ENCODE measurements at places on chromosomes 16 and 17.

GRCh38 chr17:17182598-17183136, 23.5 kb downstream of the PLD6 start:
- no peak for DNase-seq

- no peak for DNase-seq
Measured at GRCh38 chr16:89324056-89325010, 106.8 kb downstream of the ZNF778 start.

DNA sequence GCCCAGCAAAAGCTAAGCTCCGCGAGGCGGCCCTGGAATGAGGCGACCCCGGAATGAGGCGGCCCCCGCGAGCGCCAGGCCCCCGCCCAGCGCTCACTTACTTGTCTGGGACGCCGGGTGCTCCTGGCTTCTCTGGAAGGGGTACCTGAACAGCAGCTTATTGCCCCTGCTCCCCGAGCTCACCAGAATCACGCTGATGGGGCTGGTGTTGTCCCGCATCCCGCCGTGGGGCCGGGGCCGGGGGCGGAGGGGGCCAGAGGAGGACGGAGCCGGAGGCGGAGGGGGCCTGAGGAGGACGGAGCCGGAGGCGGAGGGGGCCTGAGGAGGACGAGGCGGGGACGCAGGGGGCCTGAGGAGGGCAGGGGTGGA, 440 bp downstream of the NPRL3 start:
- no peak for DNase-seq

GRCh38 chr17:42760652-42761581, at the start of gene RAMP2:
TSS of gene RAMP2 (plus strand) at chr17:42761227. CDS start at chr17:42761262, 35 bp downstream.
- no peak for DNase-seq

DNA sequence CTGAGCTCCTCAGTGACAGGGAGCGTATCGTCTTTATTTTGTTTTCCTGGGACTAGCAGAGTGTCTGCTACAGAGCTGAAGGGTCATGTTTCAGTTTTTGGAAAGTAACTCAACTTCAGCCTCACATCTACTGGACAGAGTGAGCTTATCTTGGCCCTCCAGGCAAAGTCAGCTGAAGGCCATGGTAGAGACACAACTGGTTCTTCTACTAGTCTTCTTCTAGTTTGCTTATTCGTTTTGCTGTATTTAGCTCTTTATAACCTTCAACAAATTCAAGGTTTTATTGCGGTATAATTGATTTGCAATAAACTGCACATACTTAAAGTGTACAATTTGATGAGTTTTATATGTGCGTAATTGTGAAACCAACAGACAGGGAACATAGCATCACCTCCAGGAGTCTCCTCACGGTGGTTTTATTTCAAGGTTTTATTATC, 6.1 kb upstream of the PRKCA start:
- no peak for DNase-seq

GRCh38 chr16:77761204-77761603, 27.2 kb upstream of the VAT1L start:
- no peak for DNase-seq

DNA sequence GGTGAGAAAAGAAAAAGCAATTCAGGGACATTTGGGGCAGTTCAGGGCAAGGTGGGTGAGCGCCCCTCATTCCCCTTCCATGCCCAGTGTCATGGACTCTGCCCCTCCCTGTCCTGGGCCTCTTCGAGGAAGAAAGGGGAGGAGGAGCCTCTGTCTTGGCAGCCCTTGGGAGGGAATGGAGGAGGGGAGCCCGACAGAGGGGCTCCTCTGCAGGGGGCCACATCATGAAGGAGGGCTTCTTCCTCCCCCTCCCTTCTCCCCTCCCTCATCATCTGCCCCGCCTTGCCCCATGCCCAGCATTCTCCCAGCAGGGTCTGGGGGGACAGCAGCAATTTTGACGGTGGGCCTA, 33.2 kb upstream of the TAC4 start:
- no peak for DNase-seq

DNA sequence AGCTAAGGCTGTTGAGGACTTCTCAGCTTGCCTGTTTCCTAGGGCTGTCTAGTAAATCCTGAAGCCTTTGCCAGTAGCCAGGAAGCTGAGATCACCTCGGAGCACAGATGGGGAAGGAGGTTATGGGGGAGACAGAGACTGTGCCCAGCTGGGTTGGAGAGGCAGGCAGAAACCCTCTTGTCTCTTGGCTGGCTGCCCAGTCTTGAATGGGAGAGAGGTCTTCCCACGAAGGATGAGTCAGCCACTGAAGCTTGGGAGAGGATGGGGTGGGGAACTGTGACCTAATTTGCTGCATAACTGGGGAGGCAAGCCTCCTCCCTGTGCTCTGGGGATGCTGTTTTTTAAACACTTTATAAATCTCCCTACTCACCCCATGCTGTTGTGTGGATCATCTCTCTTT, 69.8 kb downstream of the SHISA9 start:
- no peak for DNase-seq

- no peak for DNase-seq
Measured at GRCh38 chr16:22648941-22649340, 138.2 kb downstream of the NPIPB5 start.

DNA sequence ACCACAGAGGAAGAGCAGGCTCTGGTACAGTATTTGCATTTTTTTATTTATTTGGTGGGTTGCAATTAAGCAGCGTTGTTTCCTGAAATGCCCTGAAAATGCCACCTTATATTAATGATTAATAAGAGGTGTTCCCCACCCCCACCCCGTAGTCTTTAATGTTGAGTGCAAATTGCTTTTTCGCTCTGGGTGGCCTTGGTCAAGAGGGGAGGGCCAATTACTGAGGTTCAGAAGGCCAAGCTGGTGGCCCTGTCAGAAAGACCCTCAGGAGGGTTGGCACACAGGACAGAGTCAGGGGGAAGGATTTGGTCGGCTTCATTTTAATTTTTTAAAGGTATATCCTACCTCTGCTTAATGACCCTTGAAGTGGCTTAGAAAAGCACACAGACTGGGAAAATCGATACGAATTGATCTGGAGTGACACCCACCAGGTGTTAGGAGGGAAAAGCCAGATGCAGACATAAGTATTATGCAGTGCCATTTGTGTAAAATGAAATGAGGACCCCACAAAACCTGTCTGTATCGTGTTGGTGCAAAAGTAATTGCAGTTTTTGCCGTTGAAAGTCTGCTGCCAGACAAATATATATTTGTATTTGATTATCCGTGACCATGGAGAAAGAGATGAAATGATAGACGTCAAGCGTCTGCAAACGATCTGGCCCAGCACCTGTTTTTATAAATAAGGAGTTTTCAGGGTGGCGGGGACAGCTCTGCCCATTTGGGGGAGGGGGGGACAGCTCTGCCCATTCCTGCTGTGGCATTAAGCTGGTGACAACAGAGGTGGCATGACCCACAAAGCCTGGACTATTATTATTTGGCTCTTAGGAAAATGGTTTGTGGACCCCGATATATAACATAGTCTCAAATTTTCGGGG, 143.8 kb upstream of the PLCG2 start:
- DNase-seq: no peak

DNA sequence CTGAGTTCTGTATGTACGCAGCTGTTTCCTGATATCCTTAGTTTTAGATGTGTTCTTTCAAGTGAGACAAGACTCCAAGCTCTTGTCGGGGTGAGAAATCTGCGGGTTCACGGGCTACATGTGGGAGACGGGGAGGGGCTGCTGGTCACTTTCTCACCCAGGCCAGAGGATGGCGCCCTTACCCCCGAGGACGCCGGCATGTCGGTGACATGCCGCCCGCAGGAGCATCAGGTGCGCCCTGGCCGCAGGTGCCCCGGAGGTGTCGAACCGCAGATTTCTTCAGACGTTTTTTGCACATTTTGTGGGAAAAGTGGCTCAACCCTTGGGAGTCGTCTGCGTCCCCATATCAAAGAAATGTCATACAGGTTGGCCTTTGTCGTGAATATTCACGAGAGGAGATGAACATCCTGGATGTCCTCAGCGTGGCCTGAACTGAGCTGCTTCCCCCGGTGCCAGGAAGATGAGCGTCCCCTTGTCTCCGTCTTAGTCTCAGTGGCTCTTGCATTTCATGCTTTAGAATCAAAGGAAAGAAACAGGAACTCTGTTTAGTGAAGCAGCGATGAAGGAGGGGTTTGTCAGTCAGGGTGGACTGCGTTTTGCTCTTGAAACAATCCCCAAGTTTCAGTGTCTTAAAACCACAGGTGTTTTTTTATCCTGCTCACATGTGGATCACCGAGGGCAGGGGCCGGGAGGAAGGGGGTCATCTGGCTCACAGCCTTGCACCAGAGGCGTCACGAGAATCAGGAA, 75.4 kb upstream of the ZNF750 start:
- DNase-seq: no peak

GRCh38 chr16:29784901-29785500, 5.5 kb upstream of the KIF22 start:
- no peak for DNase-seq

- no peak for DNase-seq
Measured at GRCh38 chr16:1494129-1494640, 1.0 kb downstream of the TELO2 start.

DNA sequence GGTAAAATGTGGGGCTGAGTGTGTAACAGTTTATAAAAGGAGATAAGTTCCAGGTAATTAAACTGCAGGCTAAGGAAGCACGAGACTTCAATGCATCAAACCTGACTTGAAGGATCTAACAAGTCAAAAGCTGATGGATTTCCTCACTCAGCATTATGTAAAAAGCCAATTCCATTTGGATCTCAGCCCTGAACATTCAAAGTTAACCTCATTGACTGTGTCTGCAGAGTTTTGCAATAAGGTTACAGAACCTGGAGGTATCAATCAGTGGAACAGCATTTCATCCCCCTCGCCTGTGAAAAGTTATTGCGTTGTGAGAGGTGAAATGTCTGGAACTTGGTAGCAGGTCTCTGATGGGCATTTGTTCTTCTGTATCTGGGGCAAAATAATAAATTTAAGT, 317.8 kb downstream of the GRIN2A start:
- no peak for DNase-seq

GRCh38 chr16:15440852-15441251, 6.5 kb downstream of the BMERB1 start:
- DNase-seq: no peak

GRCh38 chr17:48293319-48294019, 136.5 kb downstream of the SKAP1 start:
- no peak for DNase-seq

DNA sequence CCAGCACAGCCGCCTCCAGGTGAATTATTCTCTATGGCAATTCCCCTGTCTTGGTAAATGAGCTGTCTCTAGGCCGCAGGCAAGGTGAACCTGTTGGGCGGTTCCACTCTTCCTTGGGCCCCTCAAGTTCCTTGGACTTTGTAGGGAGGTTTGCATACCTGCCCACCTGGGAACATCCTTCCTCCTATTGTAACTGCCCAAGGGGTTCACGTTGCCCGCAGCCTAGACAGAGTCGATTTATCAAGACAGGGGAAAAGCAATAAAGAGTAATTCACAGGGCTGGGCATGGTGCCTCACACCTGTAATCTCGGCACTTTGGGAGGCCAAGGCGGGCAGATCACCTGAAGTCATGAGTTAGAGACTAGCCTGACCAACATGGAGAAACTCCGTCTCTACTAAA, 122.5 kb downstream of the KCNJ18 start:
- no peak for DNase-seq

- DNase-seq: peak; percentile 48
Measured at GRCh38 chr16:84973776-84974523, 37.4 kb downstream of the ZDHHC7 start.

DNA sequence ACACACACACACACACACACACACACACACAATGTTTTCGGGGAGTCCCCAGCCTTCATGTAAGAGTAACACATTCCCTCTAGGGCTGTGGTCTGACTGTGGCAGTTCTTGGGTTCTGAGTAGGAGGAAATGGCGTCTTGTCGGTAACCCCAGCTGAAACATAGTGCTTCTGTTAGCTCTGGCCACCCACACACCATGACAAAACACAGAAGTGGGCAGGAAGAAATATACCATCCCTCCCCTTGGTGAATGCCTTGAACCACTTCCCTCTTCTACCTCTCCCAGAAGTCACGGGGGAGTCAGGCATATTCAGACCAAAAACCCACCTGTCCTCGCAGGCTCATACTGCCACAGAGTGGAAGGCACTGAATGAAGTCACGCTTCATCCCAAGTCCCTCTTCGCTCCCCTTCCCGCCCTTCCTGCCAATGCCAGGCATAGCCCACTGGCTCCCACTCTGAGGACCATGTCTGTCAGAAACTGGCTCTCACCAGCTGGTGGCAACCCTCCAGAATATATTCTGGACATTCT, 11.5 kb downstream of the SLC35B1 start:
- no peak for DNase-seq

DNA sequence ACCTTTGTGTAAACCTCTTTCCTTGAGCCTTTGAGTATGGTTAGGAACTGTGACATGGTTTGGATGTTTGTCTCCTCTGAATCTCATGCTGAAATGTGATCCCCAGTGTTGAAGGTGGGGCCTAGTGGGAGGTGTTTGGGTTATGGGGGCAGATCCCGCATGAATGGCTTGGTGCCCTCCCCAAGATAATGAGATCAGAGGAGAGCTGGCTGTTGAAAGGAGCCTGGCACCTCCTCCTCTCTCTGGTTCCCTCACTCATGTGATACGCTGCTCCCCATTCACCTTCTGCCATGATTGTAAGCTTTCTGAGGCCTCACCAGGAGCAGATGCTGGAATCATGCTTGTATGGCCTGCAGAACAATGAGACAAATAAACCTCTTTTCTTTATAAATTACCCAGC, 1110.2 kb downstream of the CDH11 start:
- no peak for DNase-seq

- DNase-seq: no peak
Measured at GRCh38 chr16:1217526-1217925, 7.5 kb downstream of the TPSG1 start.

DNA sequence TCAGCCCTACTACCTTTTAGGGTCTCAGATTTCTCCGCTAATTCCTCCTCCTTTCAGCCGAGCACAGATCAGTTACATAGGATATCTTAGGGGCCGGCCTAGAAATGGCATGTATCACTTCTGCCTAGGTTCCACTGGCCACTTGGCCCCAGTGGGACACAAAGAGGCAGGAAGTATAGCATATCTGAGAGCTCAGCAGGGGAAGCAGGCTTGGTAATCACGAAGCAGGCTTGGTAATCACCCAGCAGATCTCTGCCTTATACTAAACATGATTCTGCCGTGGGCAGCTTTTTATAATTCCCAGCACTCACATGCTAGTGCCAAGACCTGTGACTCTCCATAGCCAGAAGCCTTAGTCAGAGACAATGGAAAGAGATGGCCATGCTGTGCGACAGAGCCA, 59.6 kb upstream of the CACNG5 start:
- DNase-seq: no peak

DNA sequence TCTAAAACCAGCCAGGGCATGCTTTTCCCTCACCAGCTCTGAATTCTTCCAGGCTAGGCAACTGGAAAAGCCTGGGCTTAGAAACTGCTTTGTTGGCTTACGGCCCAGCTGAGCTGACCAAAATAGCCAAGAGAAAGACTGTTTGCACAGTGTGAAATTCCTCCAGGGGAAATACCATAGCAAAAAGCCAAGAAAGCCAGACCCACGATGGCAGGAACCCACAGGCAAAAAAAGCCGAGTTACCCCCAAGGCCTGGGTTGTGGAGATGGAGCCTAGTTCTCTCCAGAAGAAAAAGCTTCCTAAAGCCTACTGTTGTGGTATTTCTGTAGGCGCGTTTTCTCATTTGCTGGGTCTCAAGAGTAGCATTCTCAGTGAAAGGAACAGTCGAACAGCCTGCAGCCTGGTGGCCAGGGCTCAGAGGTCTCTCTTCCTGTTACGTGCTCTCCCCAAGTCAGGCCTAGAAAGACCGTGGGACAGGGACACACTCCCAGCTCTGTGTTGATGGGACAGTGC, 9.2 kb downstream of the SP2 start:
- DNase-seq: peak; percentile 92

- no peak for DNase-seq
Measured at GRCh38 chr17:77264617-77265230, 124.0 kb downstream of the SEC14L1 start.
